Activated T-helper 1 cell treated with anti-CD3 and anti-CD28 coated beads, Interleukin-2, amount 50 U/mL, for 16 hours (primary cell): ENCODE measurements at places on chromosomes 6 and 20.
A peak's percentile ranks its signal among the peaks of the same experiment; 100 is the strongest.

GRCh38 chr6:168277274-168277669 is 42.3 kb downstream of the DACT2 start:
- no peak for DNase-seq

- DNase-seq, result no peak
These were observed 598 bp downstream of the FABP7 start for GRCh38 chr6:122780114-122780513.

GRCh38 chr6:22399693-22400092 is 102.9 kb upstream of the PRL start:
- DNase-seq, result no peak

- DNase-seq, result no peak
These were observed 472.2 kb downstream of the UTRN start for GRCh38 chr6:144757299-144757698.

GRCh38 chr6:89724981-89725380 is 86.4 kb upstream of the LYRM2 start:
- DNase-seq, result no peak

GRCh38 chr6:14312587-14312986 is 195.0 kb downstream of the CD83 start:
- no peak for DNase-seq

- no peak for DNase-seq
These were observed 126.5 kb upstream of the JAG1 start for GRCh38 chr20:10800288-10800687.

DNA sequence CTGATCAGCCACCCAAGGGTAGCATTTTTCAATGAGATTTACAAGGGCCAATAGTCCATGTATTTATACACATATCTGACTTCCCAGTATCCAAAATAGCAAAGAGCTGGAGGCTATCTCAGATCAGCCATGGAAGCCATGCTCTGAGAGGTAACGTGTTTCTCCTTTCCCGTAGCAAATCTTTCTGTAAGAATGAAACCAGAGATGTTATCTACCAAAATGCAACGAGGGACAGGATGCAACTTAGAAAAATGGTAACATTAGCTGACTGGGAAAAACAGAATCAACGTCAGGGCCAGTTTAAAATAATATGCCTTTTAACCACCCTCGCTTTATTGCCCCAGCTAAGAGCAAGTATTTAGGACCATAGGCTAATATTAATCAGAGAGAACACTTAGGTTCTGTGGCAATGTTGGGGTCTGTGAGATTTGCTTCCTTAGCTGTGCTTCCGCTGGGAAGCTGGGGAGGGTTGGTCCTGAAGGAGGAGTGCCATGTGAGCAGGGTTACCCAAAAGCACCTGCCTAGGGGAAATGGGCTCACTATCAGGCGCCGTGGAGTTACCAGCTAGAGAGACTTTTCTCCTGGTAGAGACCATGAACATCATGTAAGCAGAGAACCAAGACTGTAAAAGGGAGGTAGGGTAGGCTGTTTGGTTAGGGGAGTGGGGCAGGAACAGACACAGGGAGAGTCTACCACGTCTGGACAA is 1.2 kb downstream of the ZNF831 start:
- no peak for DNase-seq

DNA sequence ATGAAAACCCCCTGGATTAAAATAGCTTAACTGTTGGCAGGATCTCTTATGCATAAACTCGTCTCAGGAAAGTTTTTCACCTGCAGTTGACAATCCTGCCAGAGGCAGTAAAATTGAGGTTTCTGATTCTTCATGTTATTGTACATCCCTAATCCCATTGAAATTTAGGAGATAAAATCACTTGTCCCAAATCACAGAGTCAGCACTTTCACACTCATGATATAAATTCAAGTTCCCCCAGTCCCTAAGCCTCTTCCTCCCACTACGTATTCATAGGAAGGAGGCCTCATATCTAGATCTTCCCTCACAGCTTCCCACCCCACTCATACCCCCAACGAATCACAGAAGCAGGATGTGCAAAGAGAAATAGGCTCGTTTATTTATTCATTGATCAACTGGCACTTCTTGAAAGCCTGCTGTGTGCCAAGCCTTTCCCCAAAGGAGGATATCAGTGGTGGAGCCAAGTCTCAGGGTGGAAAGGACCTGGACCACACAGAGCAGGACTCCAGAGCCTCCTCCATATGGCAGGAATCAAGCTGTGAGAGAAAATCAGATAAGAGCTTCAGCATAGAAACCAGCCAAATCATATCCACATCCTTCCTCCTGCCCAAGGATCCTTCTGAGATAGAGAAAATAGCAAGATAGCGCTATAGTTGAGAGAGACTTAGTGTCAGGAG is 2.3 kb downstream of the SLPI start:
- no peak for DNase-seq

- no peak for DNase-seq
These were observed 55.5 kb downstream of the JARID2 start for GRCh38 chr6:15301179-15302006.

- peak; percentile 53 for DNase-seq
These were observed 21.1 kb upstream of the NOTCH4 start for GRCh38 chr6:32244946-32245398.

GRCh38 chr6:31529329-31530150 is 778 bp downstream of the MCCD1 start:
- DNase-seq, result no peak

GRCh38 chr20:48682529-48683363 is 145.1 kb downstream of the PREX1 start:
- DNase-seq, result no peak

DNA sequence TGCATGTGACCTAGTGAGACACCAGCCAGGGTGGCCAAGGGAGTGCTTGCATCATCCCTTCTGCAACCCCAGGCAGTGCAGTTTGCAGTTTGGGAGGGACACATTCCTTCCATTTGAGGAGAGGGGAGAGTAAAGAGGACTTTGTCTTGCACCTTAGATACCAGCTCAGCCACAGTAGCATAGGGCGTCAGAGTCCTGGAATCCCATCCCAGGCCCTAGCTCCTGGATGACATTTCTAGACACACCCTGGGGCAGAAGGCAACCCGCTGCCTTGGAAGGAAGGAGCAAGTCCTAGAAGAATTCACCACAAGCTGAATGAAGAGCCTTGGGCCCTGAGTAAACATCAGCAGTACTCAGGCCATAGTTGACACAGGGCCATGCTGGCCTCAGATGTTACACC is 680.4 kb upstream of the IMPG1 start:
- no peak for DNase-seq

DNA sequence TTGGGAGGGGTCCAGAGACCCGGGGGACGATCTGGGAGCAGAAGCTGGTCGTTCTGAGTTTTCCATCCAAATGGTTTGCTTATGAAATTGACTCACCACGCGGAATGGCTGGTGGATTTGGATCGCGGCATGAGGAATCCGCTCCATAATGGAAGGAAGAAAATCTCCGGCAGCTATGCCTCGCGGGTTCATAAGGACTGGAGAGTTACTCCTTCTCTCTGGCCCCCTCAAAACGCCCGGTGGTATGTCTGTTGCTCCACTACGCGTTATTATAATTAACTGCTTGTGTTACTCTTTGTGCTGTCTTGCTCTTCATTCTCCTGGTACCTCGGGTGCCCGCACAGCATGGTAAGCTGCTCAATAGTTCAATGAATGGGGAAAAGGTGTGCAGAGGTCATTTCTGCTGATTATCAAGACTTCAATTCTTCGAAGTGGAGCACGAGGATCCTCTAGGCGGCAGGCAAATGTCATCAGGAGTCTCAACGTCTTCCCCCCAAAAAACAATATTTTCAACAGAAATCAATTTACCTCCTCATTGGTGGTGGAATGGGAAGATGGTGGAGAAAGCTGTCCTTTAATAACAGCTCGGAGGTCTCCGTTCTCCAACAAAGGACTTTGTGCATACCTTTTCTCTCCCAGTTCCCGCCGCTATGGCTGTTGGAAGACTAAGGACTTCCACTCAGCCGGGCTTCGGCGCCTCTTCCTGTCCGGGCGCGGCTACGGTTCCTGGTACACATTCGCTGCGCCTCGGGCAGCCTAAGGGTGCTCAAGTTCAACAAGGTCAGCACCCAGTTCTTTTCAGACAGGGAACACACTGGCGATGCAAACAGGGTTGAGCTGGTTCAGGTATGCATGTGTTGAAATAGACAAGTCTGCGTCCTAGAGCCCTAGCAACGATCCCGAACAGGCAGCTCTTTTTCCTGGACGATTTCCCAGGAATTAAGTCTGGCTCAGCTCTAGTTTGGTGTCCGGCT is 9.2 kb upstream of the PRSS16 start:
- no peak for DNase-seq

DNA sequence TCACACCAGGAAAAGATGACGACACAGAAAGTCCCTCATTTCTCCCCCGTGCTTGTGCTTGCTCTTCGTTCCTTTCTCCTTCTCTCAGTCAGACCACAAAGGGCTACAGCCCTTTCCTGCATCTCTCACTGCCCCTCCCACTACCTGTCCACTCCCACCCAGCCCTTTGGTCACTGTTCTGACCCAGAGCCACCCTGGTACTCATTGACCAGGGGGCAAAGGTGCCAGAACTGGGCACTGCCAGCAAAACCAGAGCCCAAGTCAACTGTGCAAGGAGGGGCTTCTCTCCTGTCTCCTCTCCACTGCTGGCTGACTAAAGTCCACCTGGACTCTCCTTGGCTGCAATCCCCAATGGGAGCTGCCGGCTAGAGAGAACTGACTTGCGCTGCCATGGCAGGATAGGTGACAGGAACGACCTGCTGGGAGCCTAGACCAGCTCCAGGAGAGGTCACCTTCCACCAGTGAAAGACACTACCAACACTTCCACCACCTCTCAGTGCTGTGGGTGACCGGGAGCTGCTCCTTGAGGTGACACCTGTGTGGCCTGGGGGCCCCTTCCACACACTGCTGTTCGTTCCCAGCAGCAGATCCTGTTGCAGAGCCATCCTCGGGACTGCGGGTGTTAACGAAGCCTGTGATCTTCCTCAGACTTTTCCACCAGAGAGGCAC is 32.8 kb downstream of the KCNK17 start:
- no peak for DNase-seq
